ENCODE measurements at places on chromosomes 1 and 21.
A peak's percentile ranks its signal among the peaks of the same experiment; 100 is the strongest.

GRCh38 chr1:176187001-176187400 lies 20.1 kb downstream of the COP1 start:
- no peak for DNase-seq

- DNase-seq, result no peak
These were observed 302.7 kb downstream of the HHAT start for GRCh38 chr1:210631399-210631798.

GRCh38 chr1:21124846-21125245 lies 51.9 kb downstream of the EIF4G3 start:
- DNase-seq, result no peak

GRCh38 chr1:17452686-17453085 lies 13.2 kb upstream of the RCC2 start:
- DNase-seq, result no peak

DNA sequence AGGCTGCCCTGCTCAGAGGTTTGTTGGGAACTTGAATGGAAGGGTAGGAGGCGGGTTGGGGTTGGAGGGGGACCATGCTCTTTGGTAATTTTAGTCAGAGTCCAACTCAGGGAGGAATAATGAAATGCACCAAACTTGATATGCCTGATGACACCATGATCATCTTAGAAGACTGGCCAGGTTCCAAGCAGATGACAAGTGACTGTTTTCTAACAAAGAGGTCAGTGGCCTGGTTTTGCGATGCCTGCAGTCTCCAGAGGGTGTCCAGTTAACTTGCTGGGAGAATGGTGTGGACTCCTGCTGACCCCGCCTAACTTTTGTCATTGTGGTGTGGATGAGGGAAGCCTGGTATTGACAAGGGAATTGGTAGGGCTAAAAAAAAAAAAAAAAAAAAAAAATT lies 12.4 kb downstream of the VANGL1 start:
- no peak for DNase-seq

GRCh38 chr1:203056012-203056411 lies 29.7 kb downstream of the PPFIA4 start:
- no peak for DNase-seq

GRCh38 chr1:27804791-27805190 lies 25.8 kb upstream of the PPP1R8 start:
- DNase-seq, result no peak

DNA sequence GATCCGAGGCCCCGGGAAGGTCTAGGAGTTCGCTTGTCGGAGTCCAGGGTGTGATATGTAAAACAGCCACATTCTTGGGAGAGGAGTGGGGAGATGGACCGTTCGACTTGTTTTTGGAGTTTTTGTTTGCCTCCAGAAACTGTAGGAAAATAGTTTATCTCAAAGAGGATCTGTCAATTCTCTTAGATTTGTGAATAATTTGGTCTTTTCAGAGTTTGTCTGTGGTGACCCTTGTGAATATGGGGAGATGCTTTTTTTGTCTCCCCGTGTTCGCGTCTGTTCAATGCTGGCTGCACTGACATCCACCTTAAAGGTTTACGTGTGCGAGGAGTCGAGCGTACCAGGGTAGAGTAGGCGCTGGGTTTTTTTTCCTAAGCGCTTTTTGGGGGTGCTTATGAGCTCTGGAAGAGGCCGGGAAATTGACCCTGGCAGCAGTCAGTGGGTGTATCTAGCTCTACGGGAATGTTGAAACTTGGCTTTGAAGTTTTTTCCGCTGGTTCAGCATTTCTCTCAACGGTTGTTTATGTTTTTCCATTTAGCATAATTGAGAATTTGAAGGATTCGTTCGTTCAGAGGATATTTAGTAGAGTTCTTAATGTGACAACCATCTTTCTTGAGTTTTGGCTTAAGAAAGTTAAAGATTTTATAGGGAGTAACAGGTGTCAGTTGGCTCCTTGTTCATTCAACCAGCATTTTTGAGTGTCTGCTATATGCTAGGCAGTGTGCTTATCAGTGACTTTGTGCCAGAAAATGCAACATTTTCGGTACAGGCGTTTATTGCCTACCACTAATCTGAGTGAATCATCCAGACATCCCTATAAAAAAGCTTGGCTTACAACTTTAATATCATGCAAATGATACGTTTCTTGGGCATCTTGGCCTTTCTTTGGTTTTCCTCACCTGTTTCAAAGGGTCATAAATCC lies 1.2 kb downstream of the SZRD1 start:
- no peak for DNase-seq

- DNase-seq, result no peak
These were observed 18.8 kb upstream of the SCCPDH start for GRCh38 chr1:246705368-246705767.

DNA sequence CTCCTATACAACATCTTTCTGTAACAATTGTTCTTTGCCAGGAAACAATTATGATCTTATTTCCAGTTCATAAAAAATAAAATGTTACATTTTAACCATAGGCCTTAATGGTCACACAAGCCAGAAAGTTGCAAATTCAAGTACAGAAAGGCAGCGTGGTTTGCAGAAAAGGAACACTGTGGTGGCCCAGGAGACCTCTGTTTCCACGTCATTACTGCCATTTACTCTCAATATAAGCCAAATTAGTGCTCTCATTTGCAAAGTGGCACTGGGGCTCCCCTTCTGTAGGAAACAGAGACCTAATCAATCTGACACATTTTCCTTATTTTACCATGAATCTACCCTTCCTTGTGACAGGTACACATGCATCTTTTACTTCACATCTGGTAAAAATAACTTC lies 79.3 kb upstream of the TLR5 start:
- DNase-seq, result no peak

DNA sequence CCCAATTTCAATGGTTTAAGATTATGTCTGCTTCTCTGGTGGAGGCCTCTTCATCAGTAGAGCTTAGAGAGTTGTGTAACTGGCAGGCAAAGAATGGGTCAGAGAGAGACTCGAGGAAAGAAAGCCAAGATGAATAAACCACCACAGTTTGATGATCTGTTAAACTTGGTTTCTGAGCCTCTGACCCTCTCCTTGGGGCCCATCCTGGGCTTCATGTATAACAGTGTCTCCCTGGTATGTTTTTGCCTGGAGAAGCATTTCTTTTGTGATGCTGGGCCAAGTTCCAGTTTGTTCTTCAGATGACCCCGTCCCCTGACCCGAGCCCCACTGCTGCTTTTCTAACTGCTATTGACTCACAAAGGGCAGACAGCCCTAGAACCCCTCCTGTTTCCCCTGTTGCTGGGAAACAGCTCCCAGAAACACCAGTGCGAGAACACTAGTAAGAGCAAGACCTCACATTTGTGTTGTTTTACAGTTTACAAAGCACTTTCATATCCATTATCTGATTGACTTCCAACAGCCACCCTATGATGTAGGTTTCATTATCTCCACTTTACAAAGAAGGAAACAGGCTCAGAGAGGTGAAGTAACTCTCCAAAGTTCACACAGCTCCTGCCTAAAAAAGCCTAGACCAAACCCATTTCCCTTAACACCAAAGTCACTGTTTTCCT lies 9.0 kb downstream of the CD2 start:
- DNase-seq, result no peak

GRCh38 chr1:91549041-91549735 lies 48.5 kb downstream of the CDC7 start:
- no peak for DNase-seq

DNA sequence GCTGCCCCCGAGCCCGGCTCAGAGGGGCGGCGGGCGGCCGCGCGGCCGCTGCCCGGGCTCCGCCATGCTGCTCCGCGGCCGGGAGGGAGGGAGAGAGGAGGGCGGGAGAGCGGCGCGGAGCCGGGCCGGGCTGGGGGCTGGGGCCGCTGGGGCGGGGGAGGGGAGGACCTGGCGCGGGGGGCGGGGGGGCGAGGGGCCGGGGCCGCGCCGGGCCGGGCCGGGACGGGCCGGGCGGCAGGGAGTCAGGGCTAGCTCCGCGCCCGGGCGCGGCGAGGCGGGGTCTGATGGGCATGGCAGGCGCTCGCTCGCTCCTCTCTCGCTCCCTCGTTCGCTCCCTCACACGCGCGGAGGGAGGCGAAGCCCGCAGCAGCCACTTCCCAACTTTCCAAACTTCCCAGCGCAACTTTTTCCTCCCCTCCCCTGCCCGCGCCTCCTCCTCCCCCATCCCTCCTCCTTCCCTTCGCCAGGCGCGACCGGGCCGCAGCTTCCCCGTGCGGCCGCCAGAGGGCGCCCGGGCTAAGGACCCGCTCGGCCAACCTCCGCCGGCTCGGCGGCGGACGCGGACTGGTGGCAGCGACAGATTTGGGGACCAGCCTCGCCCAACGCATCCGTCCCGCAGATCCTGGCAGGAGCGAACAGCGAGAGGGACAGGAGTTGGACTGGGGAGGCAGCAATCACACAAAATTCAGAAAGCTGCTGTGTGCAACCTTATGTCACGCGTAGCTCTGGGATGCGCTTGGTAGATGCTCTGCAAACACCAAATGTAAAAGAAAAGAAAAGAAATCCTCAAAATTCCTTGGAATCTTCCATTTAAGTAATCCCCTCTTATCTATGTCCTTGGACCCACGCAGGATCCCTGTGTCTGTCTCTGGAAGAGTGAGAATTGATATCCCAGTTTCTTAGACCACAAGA lies at the start of gene TRABD2B:
Gene TRABD2B, minus strand, starts transcription at position 97 of the 912 bp plus-strand sequence.
- peak; percentile 34 for DNase-seq

GRCh38 chr1:114436799-114437198 lies 74.2 kb downstream of the TRIM33 start:
- DNase-seq, result no peak

GRCh38 chr1:66618390-66618789 lies 84.4 kb downstream of the SGIP1 start:
- no peak for DNase-seq

- DNase-seq, result no peak
These were observed 594.6 kb upstream of the ZP4 start for GRCh38 chr1:238485057-238485911.

DNA sequence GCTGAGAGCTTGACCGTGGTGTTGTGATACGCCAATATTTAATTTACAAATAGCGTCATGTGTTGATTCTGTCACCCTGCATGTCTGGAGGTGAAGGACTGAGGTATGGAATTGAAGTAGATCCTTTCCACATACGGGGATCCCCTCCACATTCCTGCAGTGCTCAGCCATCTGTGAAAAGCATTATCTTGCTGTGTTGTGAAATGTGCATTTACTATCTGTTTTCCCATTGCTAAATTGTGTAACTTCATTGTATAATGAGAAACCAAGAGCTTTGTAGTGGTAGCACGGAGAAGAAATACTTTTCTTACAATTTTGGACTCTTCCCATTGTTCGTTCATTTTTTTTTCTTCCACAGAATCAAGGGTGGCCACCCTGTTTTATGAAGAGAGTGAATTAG lies 577.3 kb upstream of the ZP4 start:
- no peak for DNase-seq

GRCh38 chr21:36511484-36512220 lies 31.7 kb upstream of the CLDN14 start:
- DNase-seq, result no peak

DNA sequence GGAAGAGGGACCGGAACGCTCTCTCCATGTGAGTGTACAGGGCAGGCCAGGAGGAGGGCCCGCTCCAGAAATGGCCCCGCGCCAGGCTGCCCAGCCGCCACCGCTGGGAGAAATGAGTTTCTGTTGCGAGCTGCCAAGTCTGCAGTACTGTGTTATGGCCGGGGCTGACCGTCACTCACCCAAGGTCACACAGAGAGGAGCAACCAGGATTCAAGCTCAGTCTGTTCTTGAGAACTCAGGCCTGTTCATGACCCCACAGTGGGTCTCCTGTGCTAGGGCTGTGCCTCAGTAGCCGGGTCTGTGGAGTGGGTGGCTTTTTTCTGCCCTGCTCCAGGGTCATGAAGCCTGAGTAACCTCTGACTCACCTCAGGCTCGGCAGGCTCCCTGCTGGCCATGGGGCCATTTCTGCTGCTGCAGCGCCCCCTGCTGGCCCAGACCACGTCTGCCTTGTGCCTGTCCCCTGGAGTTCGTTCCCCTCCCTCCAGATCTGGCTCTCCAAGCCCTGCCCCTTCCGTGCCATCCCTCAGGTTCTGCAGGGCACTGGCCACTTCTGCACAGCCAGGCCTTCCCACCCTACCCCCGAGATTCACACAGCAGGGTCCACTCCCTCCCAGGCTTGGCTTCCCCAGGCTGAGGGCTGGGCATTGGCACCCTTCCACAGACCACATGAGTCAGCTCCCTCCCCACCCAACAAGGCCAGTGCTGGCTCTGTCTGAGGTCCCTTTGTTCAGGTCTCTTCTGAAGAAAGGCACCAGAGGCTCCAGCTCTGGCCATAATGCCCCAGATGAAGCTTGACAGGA lies 51.8 kb downstream of the EDN2 start:
- peak; percentile 66 for DNase-seq

DNA sequence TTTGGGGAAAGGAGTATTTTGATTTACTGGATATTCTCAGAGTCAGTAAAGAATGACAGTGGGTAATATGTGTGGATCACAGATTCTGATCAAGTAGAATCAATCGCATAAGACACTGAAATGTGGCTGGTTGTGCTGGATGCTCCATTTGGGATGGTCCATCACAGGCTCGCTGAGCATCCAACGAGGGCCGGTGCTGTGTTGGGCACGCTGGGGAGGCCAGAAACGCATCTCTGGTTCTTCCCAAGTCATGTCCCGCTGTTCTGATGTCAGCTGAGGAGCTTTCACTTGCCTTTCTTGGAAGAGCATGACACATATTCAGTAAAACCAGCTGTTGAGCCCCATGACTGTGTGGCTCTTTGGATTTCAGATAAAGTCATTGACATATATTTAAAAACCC lies 72.0 kb downstream of the UMODL1 start:
- no peak for DNase-seq

DNA sequence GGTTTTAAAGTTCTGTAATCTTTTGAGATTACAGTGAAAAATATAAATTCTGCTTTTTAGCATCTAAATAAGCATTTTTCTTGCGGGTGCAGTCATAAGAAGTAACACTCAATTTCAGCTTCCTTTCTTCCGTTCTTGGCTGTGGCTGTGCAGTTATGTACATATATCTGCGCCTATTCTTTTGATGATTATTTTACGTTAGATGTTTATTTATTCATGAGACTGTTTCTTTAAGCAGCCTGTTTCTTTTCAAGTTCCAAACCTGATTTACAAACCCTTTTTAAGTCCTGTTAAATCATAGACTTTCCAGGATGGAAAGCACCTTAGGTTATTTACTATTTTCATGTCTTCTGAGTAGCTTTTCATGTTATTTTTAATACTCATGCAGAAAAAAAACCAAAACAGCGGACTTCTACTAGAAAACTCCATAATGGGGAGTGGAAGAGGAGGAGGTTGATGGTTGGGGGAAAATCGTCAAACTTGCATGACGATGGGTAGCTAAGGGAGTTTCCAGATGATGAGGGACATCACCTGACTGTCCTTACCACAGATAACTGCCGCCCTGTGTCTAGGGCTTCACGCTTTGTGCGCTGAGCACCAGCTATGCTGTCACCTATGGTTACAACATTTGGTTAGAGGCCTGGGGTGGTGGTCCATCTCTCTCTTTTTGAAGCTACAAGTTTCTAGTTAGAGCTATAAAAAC lies 2.6 kb downstream of the PRDM2 start:
- no peak for DNase-seq

GRCh38 chr1:41462680-41463004 lies 21.8 kb downstream of the EDN2 start:
- no peak for DNase-seq

DNA sequence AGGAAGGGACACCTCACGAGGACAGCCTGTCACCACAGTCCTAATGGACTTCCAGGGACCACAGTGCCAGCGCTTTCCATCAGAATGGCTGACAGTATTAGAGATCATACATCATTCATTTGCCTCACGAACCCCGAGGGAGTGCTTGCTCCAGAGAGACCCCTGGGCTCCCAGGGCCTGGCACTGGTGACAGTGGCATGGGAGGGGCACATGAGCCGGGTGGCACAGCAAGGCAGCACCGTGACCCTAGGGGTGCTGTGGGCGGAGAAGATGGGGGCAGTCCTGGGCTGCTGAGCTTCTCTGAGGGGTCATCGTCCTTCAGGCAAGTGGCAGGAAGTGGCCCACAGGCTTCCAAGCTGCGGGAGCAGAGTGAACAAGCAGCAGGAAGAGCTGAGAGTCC lies 16.4 kb upstream of the TSPEAR start:
- no peak for DNase-seq
